Esophagus (tissue), 2 donors: ENCODE measurements at places on chromosomes 2 and 18. TPM values are rescaled to one million over a fixed set of nuclear protein-coding genes. Genes with fewer than 3 reads are reported as not detected.

ALS2 gene
- 3.9 TPM for polyA plus RNA-seq

NIF3L1 gene
- 11.3 TPM for polyA plus RNA-seq

CYP27A1 gene
- polyA plus RNA-seq: 3.3 TPM

DYNC2LI1 gene
- 7.9 TPM for polyA plus RNA-seq

LAMA3 gene
- 11.5 TPM for polyA plus RNA-seq
